MCF 10A (cell line): ENCODE measurements at places on chromosomes 4 and X. TPM values are rescaled to one million over a fixed set of nuclear protein-coding genes. Genes with fewer than 3 reads are reported as not detected.

The ADH7 gene
- not detected in 2 replicates for total RNA-seq

DNA sequence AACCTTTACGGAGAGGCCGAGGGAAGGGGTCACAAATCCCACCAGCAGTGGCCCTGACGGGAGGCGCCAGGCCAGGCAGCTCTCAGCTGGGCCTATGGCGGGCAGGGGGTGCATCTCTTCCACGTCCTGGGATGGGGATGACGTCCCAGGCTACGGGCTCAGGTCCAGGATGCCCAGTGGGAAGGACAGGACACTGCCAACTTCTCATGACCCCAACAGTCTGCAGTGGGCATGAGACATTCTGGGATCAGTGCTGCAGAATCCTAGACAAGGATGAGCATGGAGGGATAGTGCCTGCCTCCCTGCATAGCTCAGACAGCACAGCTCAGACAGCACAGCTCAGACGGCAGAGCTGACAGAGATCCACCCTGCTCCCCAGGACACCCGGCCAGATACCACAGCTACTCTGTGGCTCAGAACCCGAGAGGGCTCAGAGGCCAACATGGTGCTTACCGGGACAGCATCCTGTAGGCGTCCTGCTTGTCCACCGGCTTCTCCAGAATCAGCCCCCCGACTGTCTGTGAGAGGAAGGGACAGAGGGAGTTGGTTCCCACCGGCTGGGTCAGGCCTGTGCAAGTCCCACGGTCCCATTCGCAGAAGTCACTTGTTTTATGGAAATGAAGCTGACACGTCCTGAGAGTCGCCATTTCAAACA, 17.3 kb downstream of the ASMTL start:
- no peak overlapping the region for H3K4me3 ChIP-seq
- peaks cover 64% of the 10 kb centered on the region for H3K36me3 ChIP-seq
- H3K4me1 ChIP-seq = no peaks in the 10 kb centered on the region

DNA sequence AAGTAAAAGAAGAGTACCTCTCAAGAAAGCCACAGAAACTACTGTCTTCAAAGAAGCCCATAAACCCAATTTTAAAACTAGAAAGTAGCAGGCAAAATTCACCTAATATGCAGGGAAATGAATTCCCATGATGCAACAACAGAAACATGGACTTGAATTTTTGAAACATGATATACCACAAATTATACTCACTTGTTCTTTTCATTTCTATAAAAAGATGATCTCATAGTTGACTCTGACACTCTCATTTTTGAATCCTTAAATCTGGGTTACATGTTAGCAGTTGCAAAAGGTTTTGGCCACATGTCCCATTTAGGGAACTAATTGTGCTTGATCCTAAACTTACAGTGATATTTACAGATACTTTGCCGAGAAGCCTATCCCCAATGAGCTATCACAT, 1130.8 kb downstream of the FAT4 start:
- H3K27ac ChIP-seq = no peak overlapping the region
- no peak for DNase-seq
- H3K4me1 ChIP-seq = no peaks in the 10 kb centered on the region
- no peaks in the 10 kb centered on the region for H3K36me3 ChIP-seq

- peak overlapping the region; percentile 52 for H3K27ac ChIP-seq
- no peaks in the 10 kb centered on the region for H3K27me3 ChIP-seq
- H3K4me1 ChIP-seq = peaks cover 10% of the 10 kb centered on the region
- no peak overlapping the region for H3K4me3 ChIP-seq
- H3K36me3 ChIP-seq = peaks cover 6% of the 10 kb centered on the region
- DNase-seq = no peak
These were observed 27.6 kb downstream of the SLC10A7 start for GRCh38 chr4:146494143-146494542.

GRCh38 chrX:119288890-119289393, 52.9 kb downstream of the PGRMC1 start:
- no peak for DNase-seq
- peaks cover 41% of the 10 kb centered on the region for H3K27me3 ChIP-seq
- no peak overlapping the region for H3K27ac ChIP-seq
- no peaks in the 10 kb centered on the region for H3K36me3 ChIP-seq
- H3K4me3 ChIP-seq = no peak overlapping the region
- no peaks in the 10 kb centered on the region for H3K4me1 ChIP-seq

DNA sequence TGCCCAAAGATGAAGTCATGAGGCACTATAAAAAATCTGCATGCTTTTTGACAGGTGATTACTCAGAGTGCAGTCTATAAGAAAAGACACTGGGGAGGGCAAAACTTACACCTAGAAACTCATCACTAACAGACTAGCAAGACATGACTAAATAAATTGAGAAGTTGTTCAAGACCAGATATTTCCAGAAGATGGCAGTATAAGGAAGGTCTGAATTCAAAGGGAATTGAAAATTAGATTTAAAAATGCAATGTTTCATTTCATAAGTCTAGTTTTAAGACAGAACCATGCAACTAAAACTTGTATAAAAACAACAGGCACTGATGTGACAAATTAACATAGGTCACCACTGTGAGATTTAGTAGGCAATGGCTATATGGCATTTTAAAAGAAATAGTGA, 232.5 kb upstream of the POF1B start:
- peaks cover 5% of the 10 kb centered on the region for H3K4me1 ChIP-seq
- peaks cover 3% of the 10 kb centered on the region for H3K27me3 ChIP-seq
- peak; percentile 38 for DNase-seq
- no peak overlapping the region for H3K27ac ChIP-seq
- no peaks in the 10 kb centered on the region for H3K36me3 ChIP-seq

DNA sequence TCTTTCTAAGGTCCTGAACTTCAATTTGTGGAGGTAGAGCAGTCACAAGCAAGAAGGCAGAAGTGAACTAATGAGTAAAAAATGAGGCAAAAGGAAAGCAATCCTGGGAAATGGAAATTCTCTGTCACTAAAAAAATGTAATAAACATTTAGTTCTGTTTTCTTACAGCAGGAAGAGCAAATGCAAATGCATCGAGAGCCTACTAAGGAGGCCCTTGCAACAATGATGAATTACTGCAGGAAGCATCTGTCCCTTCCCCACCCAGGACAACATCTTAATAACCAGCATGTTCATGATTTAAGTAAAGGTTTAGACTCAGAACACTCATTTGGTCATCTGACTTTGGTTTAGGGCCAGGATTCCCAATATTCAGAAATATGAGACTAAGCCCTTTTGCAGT, 341.4 kb upstream of the NOCT start:
- H3K4me3 ChIP-seq = no peak overlapping the region
- H3K4me1 ChIP-seq = no peaks in the 10 kb centered on the region
- H3K27me3 ChIP-seq = peaks cover 10% of the 10 kb centered on the region
- no peaks in the 10 kb centered on the region for H3K36me3 ChIP-seq
- no peak for DNase-seq

- H3K27me3 ChIP-seq = no peaks in the 10 kb centered on the region
- H3K27ac ChIP-seq = peak overlapping the region; percentile 30
- peaks cover 28% of the 10 kb centered on the region for H3K4me1 ChIP-seq
- peak; percentile 91 for DNase-seq
- no peak overlapping the region for H3K4me3 ChIP-seq
These were observed 132.1 kb upstream of the LDB2 start for GRCh38 chr4:17030543-17030942.

DNA sequence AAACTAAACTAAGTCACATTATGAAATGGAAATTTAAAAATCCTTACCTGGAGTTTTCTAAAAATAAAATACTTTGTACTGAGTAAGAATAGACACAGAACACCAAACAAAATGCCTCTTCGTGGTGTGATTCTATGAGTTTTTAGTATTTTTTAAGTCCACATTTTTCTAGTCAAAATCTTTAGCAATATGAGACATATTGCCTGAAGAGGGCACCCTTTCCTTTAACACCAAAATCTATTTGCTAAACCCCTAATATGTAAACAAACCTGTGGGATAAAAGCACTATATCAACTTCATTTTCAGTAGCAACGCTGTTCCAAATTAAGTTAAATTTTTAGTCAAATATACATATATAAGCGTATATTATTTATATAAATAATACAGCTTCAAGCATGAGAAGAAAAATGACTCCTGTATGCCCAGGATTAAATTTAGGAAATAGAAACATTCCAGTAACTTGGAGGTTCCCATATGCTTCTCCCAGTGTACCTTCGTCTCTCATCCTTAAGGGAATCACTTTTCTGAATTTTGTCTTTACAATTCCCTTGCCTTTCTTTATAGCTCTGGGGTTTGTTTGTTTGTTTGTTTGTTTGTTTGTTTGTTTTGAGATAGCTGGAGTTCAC, 23.0 kb upstream of the PGM2 start:
- no peaks in the 10 kb centered on the region for H3K36me3 ChIP-seq
- peaks cover 10% of the 10 kb centered on the region for H3K4me1 ChIP-seq
- DNase-seq = peak; percentile 68
- H3K4me3 ChIP-seq = no peak overlapping the region
- no peak overlapping the region for H3K27ac ChIP-seq
- H3K27me3 ChIP-seq = no peaks in the 10 kb centered on the region

GRCh38 chr4:53233114-53233795, 132.6 kb downstream of the SCFD2 start:
- H3K27me3 ChIP-seq = no peaks in the 10 kb centered on the region
- H3K4me1 ChIP-seq = peaks cover 8% of the 10 kb centered on the region
- DNase-seq = no peak
- H3K27ac ChIP-seq = no peak overlapping the region
- H3K36me3 ChIP-seq = no peaks in the 10 kb centered on the region
